CD4-positive, alpha-beta T cell treated with Interferon alpha-2 for 1 hour (primary cell): ENCODE measurements at places on chromosomes 3 and 15.

- peak; percentile 2 for DNase-seq
Observed at GRCh38 chr3:159260049-159260662, 458.3 kb downstream of the MFSD1 start.

DNA sequence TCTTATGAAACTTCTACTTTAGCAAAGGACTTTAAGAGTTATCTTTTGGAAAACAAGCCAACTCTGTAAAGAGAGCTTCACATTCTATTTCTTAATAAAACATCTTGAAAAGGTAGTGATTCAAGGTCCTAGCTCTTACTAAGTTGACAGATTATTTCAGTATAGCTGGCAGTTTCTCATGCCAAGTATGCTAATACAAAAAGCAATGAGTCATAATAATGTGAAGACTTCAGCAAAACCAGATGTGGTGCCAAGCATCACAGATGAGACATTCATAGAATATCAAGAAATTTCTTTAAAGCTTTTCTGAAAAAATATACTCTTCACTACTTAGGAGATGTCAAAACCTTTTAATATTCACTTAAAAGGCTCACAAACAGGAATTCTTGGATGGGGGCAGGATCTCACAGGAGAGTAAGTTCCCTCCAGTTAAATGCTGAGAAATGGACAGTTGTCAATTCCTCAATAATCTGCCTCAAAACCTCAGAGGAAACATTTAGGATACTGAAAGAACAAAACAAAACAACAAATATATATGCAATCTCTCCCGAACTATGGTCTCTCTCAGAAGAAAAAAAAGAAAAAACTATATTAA lies 45.6 kb downstream of the DCBLD2 start:
- no peak for DNase-seq

- no peak for DNase-seq
Observed at GRCh38 chr3:73733746-73734145, 109.0 kb upstream of the PDZRN3 start.

GRCh38 chr3:127694467-127695215 lies 21.9 kb downstream of the ABTB1 start:
- DNase-seq, result peak; percentile 47

- no peak for DNase-seq
Observed at GRCh38 chr3:143581972-143582722, 266.1 kb downstream of the SLC9A9 start.

- no peak for DNase-seq
Observed at GRCh38 chr3:72177075-72178050, 392.4 kb upstream of the PROK2 start.

- no peak for DNase-seq
Observed at GRCh38 chr15:30046430-30046829, 36.3 kb upstream of the GOLGA8J start.

GRCh38 chr3:48847053-48847503 lies 596 bp downstream of the PRKAR2A start:
- DNase-seq, result peak; percentile 29

GRCh38 chr15:69498987-69499386 lies 46.4 kb downstream of the RPLP1 start:
- no peak for DNase-seq
